ENCODE measurements at places on chromosomes 13 and 19.
A peak's percentile ranks its signal among the peaks of the same experiment; 100 is the strongest.

GRCh38 chr19:57802269-57802668 lies 12.4 kb downstream of the ZNF552 start:
- no peak for DNase-seq

DNA sequence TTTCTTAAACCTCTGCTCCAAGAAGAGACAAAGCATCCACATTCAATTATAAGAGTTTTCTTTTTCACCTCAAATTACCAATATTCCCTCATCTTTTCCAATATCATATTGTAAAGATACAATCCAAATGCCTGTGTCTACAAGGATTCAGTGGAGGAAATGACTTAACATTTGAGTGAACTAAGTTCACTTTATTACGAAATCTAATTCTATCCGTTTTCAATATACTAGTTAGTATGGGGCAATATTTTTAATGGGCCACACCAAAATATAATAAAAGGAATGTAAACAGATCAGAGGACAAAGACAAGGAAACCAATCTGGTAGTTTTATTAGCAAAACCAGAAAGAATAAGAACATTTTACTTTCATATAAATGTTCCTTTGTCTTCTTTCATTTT lies 136.0 kb downstream of the DCLK1 start:
- DNase-seq, result no peak

DNA sequence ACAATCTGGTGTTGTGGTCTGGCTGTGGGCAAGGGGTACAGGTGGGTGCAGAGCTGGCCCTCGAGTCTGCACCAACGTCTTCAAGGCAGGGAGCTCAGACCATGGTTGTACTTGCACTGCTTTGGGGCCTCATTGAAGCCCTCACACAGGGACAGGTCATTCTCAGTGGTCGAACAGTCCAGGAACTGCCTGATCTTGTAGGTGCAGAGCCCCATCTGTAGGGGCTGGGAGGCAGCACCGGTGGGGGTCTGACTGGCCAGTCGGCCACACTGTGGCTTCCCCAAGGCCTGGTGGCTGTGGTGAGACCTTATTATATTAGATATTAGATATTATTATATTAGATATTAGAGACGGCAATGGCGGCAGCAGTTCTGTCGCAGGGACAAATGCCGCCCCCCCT lies 14.0 kb downstream of the S1PR2 start:
- DNase-seq, result no peak

- DNase-seq, result no peak
Measured at GRCh38 chr19:54461613-54462012, 2.0 kb downstream of the LENG9 start.

DNA sequence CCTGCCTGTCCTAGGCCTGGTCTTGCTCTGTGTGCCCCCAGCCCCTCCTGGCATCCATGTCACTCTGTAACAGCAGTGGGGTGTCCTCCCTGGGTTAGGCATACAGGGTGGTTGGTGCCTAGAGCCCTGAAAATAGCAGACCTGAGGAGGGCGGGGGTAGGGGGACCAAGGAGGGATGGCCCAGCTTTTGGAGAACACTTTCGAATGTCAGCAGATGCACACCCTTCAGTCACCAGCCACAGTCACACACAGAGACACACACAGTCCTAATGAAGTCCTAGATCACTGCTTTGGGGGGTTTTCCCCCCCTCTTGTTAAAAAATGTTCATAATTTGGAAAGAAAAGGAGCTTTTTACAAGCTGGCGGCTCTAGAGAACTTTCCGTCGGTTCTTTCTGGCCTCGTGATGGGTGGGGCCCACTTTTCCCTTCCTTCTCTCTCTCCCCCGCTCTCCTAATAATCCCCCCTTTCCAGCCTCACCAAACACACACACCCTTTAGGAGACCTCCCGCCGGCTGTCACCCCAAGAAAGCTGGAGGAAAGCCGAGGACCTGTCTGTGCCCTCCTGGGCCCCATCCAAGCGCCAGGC lies 47.9 kb downstream of the LYL1 start:
- no peak for DNase-seq

DNA sequence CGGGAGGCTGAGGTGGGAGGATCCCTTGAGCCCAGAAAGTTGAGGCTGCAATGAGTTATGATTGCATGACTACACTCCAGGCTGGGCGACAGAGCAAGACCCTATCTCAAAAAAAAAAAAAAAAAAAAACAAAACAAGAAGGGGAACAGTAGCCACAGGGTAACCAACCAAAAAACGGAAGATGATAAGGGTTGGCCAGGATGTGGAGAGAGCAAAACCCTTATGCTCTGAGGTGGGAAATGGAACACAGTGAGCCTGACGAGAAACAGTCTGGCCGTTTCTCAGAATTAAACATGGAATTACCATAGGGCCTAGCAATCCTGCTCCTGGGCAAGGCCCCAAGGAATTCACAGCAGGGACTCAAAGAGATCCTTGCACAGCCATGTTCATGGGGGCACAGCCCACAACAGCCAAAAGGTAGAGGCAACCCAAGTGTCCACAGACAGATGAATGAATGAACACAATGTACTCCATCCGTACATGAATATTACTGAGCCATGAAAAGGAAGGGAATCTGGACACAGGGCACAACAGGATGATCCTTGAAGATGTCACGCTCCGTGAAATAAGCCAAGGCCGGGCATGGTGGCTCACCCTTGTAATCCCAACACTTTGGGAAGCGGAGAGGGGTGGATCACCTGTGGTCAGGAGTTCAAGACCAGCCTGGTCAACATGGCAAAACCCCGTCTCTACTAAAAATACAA lies 11.3 kb downstream of the NMRK2 start:
- DNase-seq, result no peak

GRCh38 chr13:110290153-110290552 lies 16.8 kb downstream of the COL4A1 start:
- DNase-seq, result no peak

DNA sequence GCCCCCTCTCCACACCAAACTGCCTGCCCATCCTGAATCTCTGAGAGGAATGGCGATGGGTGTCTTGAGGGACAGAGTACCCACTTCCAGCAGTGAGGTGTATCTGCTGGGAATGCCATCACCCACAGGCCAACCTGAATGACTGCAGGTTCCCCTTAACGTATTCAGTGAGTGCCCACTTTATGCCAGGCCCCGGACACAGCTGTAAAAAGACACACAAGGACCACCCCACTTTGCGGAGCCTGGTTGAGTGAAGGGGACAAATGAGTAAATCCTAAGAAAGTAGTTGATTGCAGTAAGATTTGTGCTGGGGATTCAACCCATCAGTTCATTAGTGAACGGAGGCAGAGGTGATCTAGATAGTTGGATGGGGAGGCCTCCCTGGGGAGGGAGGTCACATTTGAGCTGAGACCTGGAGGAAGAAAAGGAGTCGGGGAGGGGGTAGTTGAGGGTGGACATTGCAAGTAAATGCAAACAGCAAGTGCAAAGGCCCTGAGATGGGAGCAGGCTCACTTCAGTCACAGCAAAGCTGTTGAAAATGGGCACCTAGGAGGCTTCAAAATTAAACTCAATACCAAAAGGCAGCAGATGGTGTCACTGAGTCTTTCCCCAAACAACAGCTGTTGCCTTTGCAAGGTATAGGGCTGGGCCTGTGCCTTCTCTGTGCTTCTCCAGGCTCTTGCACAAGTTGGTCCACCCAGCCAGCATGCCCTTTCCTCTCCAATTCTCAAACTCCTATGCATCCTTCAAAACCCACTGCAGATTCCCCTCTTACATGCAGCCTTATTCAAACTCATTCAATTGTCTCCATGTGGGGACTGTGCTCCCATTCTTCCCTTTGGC lies 4.3 kb downstream of the GDF15 start:
- no peak for DNase-seq

- DNase-seq, result no peak
Measured at GRCh38 chr13:70668293-70668692, 560.0 kb upstream of the KLHL1 start.

DNA sequence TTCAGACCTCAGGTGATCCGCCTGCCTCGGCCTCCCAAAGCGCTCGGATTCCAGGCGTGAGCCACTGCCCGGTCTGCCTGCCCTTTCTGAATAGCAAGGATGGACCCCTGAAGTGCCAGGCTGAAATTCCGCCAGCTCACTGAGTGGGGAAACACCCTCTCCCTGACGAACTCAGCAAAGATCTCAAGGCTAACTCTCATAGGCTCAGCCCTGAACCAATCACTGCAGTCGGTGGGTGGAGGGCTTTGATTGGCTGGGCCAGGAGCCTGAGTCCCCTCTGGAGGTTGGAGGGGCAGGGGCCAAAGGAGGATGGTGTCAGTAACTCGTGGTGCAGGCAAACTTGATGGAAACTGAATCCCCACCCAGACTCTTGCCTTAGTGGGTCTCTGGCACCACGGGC lies 11.2 kb upstream of the COMP start:
- peak; percentile 48 for DNase-seq

- no peak for DNase-seq
Measured at GRCh38 chr13:111370570-111371535, 50.4 kb downstream of the TEX29 start.

DNA sequence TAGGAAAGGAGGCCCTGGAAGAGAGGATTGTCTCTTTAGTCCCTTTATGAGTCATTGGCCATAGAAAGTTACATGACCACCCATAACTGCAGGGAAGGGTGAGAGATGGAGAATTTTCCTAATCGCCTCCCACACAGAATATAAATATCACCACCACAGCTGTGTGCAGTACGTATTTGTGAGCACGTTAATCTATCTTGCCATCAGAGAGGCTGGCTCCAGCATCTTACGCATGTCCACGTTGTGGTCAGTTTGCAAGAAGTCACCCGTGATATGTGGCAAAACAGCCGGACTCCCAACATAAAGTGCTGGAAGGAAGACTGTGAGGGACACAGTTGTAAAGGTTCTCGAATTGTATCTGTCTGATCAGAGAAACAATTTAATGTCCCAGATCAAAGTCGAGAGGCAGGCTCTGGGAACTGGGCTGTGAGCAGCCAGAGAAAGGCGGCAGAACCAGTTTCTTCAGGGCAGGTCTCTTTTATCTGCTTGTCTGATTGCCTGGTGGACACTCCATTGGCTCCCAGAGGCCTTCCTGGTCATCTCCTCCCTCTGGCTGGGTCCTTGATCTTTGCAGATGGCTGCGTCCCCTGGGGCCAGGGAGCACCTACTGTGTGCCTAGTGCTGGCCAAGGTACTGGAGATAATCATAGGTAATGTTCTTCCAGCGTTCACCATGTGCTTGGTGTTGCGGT lies 74.9 kb downstream of the SIPA1L3 start:
- DNase-seq, result no peak

DNA sequence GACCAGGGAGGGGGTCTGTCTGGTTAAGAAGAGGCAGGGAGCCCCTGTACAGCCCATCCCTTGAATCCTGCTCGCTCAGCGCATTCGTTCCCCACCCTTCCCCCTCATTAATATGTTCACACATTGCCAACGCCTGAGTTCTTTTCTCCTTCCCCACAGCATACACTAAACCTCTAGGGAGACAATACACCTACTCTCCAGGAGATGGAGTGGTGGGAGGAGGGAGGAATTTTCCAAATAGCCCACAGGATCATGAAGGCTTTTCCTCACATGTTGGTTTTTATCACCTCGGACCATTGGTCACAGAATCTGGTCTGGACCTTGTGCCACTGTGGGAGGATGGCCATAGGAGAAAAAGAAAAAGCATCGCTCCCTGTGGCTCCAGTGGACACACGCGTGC lies 294.9 kb downstream of the SHISA2 start:
- DNase-seq, result no peak

- DNase-seq, result peak; percentile 75
Measured at GRCh38 chr19:47379381-47379938, 30.3 kb downstream of the DHX34 start.

DNA sequence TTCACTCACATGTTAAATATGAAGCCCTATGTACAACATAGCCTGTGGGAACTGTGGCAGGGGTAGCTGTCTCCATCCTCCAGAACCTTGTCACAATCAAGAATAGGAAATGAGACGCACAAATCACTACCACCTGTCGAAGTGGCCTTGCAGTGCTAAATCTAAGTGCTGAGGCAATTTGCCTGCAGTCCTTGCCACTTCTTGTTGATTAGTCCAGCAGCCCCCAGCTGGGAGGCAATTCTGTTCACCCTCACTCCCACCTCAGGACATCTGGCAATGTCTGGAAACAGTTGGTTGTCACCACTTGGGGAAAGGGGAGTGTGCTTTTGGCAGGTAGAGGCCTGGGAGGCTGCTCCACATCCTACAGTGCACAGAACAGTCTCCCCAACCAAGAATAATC lies 10.7 kb downstream of the RFX2 start:
- no peak for DNase-seq

DNA sequence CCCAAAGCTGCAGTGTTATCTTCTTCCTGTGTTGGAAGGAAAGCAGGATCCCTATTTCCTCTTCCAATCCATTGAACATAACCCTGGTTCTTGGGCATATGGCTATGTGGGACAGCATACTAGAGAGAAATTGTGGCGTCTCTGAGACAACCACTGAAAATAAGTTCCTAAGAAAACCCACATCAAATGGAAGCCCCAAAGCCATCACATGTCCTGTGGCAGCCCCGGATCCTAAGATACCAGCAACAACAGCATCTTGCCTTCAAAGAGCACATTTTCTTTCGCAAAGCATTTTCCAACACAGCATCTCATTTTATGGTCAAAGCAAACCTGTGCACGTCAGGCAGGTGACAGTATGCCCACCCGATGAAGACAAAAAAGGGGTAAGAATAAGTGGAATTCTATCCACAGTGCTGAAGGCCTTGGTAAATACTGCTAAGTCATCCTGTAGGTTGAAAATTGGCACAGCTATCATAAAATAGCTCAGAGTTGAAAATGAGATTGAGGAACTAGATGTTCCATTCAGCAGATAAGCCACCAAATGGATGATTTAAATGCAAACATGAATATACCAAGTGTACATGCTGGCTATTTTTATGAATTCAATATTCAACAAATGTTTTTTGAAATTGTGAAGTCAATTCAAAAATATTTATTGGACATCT lies 232.2 kb downstream of the DLEU7 start:
- no peak for DNase-seq

DNA sequence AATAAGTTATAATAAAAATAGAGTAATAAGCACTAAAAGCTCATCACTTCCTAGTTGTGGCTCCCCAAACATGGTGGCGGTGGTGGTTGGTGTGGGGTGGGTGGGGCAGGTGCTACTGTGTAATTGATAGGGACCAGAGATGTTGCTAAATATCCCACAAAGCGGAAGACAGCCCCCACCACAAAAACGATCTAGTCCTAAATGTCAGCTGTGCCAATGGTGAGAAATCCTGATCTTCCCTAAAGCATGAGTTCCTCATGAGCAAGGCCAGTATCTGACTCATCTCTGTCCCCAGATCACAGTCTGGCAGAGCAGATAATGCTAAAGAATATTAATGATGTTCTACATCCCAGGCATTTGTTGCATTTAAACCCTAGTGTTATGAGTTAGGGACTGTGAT lies 1.9 kb upstream of the EDDM13 start:
- DNase-seq, result no peak

DNA sequence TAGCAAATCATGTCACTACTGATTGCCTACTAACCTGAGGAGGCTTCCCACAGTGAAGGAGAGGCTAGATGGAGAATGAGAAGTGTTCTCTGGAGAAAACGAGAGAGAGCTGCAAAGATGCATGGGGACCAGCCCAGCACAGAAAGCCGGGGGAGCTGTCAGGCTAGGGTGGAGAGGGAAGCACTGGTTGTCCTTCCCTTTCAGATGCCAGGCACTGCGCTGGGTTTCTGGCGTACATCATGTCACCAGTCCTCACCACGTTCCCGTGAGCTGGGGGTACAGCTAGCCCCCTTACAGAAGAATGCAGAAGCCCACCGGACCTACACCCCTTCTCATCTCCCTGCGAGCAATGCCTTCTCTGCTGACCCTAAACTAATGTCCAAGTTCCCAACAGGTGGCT lies 86.0 kb downstream of the STK24 start:
- no peak for DNase-seq
